ENCODE measurements at places on chromosomes 5 and 9.

- DNase-seq = no peak
These were observed 138.5 kb downstream of the SLIT3 start for GRCh38 chr5:169162407-169162806.

- no peak for DNase-seq
These were observed 4.7 kb downstream of the GNAQ start for GRCh38 chr9:78026947-78027346.

DNA sequence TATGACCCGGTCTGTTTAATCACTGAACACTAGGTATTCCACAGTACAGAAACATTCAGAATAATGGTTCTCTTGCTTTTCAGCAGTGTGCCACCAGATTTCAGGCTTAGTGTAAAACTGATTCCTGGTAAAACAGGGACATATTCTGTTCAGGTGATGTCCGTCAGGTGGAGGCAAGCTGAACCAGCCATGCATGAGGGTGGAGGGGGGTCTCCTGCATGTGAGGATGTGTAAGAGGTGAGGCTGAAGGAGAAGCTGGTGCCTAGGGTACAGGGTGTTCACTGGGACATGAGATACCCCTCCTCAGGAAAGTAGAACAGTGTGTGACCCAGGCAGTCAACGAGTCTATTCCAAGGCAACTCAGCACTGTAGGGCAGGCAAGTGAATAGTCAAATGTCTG lies 563.9 kb downstream of the BNC2 start:
- no peak for DNase-seq

DNA sequence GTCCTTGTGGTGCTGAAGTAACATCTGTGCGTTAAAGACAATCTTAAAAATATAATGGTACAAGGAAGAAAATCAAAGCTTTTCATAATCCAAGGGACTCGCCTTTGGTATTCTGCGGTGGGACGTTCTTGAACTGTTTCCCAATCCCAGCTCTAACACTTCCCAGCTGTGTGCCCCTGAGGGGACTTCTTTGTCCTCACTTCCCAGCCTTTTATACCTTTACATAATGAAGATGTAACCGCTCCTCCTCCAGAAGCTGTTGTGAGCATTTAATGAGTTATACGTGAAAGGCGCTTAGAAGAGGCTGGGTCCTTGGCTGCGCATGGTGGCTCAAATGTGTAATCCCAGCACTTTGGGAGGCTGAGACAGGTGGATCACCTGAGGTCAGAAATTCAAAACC lies 16.9 kb downstream of the STK10 start:
- DNase-seq = no peak

GRCh38 chr9:112867275-112867991 lies 23.2 kb downstream of the SLC46A2 start:
- peak; percentile 22 for DNase-seq

- no peak for DNase-seq
These were observed 27.3 kb upstream of the EDIL3 start for GRCh38 chr5:84411832-84412605.

DNA sequence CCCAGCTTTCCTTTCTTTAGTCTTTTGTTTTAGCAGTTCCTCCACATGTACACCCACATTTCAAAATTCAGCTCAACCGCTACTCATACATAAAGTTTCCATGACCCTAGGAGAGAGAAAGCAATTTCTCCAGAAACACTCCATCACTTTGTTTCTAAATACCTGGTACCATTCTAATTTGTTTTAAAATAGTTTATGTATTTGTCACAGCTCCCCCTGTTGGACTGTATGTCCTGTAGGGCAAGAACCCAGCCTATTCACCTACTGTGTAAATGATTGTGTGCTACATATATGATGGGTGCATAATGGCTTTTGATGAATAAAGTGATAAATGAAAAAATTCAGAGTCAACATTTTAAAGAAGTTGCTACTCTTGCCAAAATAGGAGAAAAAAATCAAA lies 139.1 kb downstream of the COX7C start:
- no peak for DNase-seq

DNA sequence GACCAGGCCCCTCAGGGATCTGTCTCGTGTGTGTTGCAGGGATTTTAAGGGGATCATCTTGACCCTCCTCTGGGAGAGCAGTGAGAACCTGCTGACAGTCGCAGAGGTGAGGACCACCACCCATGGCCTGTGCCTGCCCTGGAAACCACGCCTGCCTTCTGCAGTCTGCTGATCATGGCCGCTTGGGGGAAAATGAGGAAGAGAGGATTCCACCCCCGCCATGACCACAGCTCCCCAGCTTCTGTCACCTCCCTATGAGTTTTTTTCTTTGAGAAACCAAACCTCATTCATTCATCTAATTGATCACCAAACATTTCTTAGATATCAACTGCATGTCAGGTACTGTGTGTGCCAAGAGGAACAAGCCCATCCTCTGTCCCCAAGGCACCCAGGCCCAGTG lies 46.3 kb upstream of the TDRD7 start:
- DNase-seq = no peak

- DNase-seq = no peak
These were observed at the start of gene IL12B for GRCh38 chr5:159330131-159330800. Gene IL12B, minus strand, starts transcription at chr5:159330487. Its CDS starts 3,705 bp downstream, at chr5:159326782.

Measured in activated CD4-positive, alpha-beta T cell treated with anti-CD3 and anti-CD28 coated beads, Interleukin-2, amount 10 ng/mL, durations not matched to agents 7 days and 5 days (primary cell).